ENCODE measurements at places on chromosomes 5 and 9.

DNA sequence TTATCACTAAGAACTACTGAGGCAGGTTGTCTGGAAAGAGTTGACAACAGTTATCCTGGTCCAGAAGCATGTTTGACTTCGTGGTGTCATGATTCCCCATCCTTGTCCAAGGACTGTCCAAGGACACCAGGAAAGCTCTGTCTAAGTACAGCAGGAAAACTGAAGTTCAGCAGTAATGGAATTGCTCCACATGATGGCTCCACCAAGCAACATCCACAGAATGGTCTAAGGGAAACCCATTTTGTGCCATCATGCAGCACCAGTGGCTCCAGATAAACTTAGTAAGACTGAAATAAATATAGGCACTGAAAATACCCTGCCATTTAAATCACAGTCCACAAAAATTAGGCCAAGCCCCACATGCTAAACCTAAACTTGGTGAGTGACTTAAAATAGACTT, 192.8 kb downstream of the CDH18 start:
- DNase-seq = no peak

DNA sequence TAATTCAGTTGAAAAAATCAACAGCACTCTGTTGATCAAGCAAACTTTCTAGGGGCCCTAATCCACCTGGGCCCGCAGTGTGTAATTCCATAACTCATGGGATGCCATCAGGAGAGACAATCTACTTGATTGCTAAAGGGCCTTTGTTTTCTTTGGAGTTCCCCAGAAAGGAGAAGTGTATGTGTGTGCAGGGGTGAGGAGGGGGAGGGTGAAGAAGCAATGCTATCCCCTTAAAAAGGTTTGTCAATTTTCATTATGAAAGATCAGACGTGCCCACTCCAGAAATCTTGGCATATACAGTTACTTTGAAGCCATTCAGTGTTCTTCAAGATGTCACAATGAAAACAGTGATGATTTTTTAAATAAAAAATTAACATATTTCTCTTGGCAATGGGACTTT, 6.2 kb downstream of the PARP8 start:
- DNase-seq = no peak

- no peak for DNase-seq
Observed at GRCh38 chr5:170312301-170312595, 14.7 kb upstream of the LCP2 start.

GRCh38 chr9:33686942-33687341, 108.4 kb upstream of the PRSS3 start:
- no peak for DNase-seq

GRCh38 chr5:150413176-150413901, 629 bp upstream of the CD74 start:
- DNase-seq = no peak

DNA sequence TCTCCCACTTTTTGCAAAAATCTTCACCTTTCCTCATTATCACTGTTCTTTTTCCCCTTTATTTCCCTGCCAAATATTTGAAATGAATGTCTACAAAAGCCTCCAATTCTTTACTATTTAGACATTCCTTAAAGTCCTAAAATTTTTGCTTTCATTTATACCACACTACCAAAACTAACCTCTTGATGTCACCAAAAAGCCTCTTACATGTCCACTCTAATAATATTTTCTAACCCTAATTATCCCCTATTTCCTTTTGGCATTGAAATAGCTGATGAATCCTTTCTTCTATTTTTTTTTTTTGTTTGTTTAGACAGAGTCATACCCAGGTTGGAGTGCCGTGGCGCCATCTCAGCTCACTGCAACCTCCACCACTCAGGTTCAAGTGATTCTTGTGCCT, 32.3 kb upstream of the NRG2 start:
- DNase-seq = no peak

DNA sequence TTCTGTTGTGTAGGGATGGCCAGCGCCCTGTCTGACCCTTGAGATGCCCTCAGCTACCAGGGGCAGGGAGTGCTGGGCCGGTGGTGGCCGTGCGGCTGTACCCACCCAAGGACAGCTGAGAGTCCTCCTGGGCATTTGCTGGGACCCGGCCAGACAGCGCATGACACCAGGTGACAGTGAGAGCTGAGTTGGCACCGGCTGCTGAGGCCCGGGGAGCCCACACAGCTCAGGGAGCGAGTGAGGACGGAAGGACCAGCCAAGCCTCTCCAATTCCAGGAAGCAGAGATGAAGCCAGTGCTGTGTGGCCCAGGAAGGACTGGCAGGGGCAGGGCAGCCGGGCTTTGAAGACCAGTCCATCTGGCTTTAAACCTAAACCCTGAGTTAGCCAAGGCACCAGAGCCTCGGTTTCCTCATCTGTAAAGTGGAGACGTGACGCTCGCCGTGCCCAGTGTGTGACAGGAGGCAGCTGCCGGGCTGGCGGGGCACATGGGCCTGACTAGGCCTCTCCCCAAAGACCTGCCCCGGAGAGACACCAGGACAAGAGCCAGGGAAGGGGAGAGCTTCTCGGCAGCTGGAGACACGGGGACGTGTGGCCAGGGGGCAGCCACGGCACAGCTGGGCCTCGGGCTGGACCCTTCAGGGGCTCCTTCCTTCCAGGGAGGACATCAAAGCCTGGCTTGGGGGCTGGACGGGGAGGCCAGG, 3.0 kb upstream of the AGPAT2 start:
- DNase-seq = no peak

- DNase-seq = no peak
Observed at GRCh38 chr5:5146530-5147160, 6.5 kb downstream of the ADAMTS16 start.

- DNase-seq = no peak
Observed at GRCh38 chr9:86958203-86958602, 10.9 kb upstream of the GAS1 start.

GRCh38 chr5:126138281-126138931, 284.8 kb upstream of the GRAMD2B start:
- no peak for DNase-seq

DNA sequence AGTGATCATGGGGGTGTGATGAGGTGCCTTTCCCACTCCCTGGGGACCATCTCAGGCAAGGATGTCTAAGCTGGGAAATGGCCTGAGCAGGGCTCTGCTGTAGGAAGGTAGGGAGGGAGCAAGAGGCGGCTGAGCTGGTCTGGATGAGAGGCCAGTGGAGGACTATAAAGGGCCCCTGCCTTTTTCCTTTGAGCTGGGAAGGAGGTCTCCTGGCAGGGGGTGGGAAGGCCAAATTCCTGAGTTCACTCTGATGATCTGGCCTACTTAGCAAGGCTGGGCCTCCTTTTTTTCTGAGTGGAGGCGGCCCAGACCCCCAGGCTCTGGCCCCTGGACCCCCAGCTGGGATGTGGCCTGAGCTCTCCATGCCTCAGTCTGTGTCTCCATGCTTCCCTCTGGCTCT, 14.3 kb upstream of the PITX1 start:
- DNase-seq = no peak

DNA sequence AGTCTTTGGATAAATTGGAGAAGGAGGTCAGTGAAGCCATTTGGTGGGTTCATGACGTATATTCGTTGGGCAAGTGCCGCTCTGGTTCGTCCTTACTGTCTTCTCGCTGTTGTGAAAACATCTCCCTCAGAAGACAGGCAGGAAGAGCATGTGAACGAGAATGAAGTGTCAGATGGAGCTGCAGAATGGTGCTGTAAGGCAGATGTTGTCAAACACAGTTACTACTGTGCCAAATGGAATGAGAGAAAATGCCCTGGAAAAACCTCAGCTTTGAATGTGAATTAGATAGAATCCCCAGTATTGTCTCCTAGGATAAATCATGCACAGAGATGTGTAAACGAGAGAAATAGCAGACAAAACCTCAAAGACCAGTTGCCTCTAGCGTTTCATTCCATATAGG, 121.5 kb downstream of the CAMK4 start:
- no peak for DNase-seq

- no peak for DNase-seq
Observed at GRCh38 chr5:17951392-17952169, 317.3 kb downstream of the TAF11L14 start.

DNA sequence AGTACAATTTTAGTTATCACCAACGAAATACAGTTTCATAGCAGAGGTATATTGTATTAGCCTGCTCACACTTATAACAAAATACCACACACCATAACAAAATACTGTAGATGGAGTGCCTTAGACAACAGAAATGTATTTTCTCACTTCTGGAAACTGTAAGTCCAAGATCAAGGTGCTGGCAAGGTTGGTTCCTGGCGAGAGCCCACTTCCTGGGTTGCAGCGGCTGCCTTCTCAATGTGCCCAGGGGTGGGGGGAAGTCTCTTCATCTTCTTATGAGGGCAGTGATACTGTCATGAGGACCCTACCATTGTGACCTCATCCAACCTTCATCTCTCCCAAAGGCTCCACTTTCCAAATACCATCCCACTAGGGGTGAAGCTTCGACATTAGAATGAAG, 30.5 kb upstream of the GADD45G start:
- DNase-seq = no peak

GRCh38 chr9:105118636-105119035, 125.8 kb upstream of the SLC44A1 start:
- DNase-seq = no peak

- DNase-seq = no peak
Observed at GRCh38 chr5:134327327-134327726, 39.6 kb downstream of the CDKL3 start.

DNA sequence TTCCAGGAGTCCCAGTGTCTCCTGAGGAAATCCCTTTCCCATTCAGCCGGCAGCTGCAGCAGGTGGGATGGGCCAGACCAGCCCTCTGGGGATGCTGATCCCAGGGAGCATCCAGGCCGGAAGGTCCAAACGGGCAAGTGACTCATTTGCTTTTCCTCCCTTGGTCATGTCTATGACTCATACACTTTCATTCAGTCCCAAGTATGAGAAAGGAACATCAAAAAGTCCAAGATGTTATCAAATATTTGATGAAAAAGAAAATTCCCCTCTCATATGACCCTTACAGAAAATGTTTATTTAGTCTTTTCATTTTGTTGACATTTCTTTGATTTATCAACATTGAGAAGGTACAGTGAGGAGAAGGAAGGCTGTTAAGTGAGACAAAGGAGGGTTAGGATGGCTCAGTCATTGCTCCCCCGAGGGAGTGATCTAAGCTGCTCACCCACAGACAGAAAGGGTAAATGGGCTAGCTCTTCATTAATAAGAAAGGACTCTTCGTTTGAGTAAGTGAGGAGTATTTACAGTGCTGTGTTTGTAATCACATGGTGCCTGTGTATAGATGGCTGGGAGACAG, 117.6 kb upstream of the ANKRD55 start:
- DNase-seq = no peak

GRCh38 chr5:21689587-21689986, 1163.6 kb downstream of the CDH12 start:
- no peak for DNase-seq
